CD4-positive, alpha-beta T cell treated with Interleukin-10 for 1 hour (primary cell): ENCODE measurements at places on chromosomes 3 and 15.

DNA sequence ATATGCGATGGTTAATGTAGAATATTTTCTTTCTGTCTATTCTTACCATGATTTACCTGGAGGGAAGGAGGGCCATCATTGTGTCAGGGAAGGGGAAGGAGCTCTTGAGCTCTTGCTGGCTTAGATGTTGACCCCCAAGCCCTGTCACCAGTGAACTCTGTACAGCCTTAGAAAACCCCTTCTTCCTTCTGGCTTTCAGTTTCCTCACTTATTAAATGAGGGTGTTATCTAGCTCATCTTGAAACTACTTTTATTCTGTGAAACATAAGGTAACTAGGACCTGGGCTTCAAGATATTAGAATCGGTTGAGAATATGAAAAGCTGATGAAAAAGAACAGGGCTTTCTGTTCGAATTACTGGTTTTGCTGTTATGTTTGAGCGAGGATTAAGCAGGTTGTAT, 25.1 kb upstream of the UTS2B start:
- DNase-seq = no peak

DNA sequence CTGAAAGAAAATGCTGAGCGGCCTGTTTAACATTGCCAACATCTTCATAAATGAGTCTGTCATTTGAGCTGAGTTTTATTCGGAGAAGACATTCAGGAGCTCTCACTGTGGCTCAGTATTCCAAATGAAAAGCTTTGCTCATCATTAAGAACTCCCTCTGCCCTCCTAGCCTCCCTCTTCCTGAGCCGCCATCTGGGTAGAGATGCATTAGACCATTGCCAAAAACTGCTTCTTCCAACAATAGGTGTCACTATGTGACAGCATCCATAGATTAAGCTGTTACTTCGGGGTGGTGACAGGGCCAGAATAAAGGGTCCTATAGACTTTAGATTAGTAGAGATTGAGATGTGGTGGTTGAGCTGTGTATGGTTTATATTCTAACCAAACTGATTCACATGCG, 501.4 kb upstream of the NR2F2 start:
- DNase-seq = no peak

GRCh38 chr3:127264292-127264691, 23.6 kb downstream of the PRR20G start:
- no peak for DNase-seq

DNA sequence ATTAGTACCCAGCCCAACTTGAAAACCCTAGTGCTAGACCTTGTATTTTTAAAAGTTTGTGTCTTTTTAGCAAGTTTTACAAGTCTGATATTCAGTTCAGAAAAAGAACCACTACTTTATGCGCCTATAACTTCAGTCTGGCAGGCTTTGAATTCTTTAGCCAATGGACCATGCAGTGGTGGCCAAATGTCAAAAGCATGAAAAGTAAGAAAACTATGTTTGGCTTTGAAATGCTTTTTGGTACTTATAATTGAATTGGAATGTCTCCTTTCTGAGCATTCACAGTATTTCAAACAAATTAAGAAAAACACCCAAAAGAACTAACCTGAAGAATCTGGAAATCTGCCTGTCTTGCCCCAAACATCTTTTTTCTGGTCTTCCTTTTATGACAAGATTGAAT, 12.8 kb downstream of the WDR48 start:
- no peak for DNase-seq

DNA sequence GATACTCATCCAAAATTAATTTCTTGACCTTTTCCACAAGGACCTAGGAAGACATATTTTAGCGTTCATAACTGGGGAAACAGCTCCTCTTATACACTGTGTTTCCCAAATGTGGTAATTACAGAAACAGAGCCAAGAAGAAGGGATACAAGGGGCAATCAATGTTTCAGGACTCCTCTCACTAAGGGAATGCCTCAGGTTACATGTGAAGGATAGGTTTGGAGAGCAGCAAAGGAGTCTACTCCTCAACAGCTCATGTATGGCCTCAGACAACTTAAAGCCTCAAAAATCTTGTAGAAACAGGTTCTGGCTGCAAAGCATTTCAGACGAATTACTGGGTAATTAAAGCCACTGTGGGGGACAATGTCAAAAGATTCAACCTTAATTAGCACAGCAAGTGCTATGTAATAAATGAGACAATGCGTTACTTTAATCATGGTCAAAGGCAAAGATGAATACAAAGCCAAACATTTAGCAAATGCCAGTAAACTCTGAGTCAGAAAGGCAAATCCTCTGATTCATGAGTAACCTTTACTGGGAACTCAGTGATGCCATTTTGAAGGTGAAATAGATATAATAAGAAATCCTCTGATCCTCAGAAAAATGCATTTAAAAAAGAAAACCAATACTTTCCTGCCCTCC, 1111.2 kb downstream of the TUSC7 start:
- no peak for DNase-seq

- DNase-seq = no peak
These were observed 41.6 kb downstream of the BDH1 start for GRCh38 chr3:197513953-197514785.
